CD8-positive, alpha-beta memory T cell (primary cell): ENCODE measurements at places on chromosomes 4 and X. TPM values are rescaled to one million over a fixed set of nuclear protein-coding genes. Genes with fewer than 3 reads are reported as not detected.

- H3K4me3 ChIP-seq: no peak overlapping the region
- no peaks in the 10 kb centered on the region for H3K36me3 ChIP-seq
- H3K4me1 ChIP-seq: no peaks in the 10 kb centered on the region
- H3K27ac ChIP-seq: no peak overlapping the region
Measured at GRCh38 chrX:114450911-114451310, 133.0 kb upstream of the HTR2C start.

Gene USP17L11
- not detected for total RNA-seq

DNA sequence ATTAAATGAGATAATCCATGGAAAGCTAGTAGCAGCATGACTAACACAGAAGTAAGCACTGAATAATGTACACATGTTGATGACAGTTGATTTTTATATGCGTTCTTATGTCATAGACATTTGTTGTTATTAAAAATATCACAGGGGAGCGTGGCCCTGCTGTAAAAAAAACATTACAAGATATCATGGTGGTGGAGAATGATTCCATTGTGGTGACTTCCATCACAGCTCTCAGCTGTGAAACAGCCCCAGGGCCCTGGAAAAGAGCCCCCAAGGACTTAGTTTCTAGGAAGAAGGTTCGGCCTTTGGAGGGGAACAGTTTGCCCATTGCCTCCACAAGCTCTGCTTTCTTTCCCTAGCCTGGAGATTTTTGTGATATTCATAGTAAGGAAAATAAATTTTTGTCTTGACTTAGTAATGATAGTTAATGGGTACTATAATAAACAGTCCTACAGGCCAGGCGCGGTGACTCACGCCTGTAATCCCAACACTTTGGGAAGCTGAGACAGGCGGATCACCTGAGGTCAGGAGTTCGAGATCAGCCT lies 49.9 kb downstream of the FAM114A1 start:
- no peaks in the 10 kb centered on the region for H3K36me3 ChIP-seq
- no peak overlapping the region for H3K4me3 ChIP-seq
- no peak for DNase-seq
- no peaks in the 10 kb centered on the region for H3K4me1 ChIP-seq
- no peak overlapping the region for H3K27ac ChIP-seq

Gene FRMD7
- not detected for total RNA-seq

Gene C1QTNF7
- total RNA-seq: not detected

Gene CXCL3
- total RNA-seq: not detected

Gene NHS
- total RNA-seq: 11.3 TPM

Gene SLC10A6
- not detected for total RNA-seq

DNA sequence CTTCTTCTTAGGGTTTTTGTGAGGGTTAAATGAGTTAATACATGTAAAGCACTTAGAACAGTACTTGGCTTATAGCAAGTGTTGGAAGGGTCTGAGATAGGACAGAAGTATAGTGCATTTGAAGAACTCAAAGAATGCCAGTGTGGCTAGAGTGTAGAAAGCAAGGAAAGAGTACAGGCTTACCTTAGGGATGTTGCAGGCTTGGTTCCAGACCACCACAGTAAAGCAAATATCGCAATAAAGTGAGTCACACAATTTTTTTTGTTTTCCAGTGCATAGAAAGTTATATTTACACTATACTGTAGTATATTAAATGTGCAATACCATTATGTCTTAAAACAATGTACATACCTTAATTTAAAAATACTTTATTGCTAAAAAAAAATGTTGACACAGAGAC lies 41.3 kb downstream of the KIF4A start:
- H3K27ac ChIP-seq: no peak overlapping the region
- no peak for DNase-seq
- no peaks in the 10 kb centered on the region for H3K27me3 ChIP-seq

Gene SHISA3
- total RNA-seq: 0.11 TPM

- no peaks in the 10 kb centered on the region for H3K4me1 ChIP-seq
- no peaks in the 10 kb centered on the region for H3K27me3 ChIP-seq
- H3K36me3 ChIP-seq: no peaks in the 10 kb centered on the region
- no peak for DNase-seq
- no peak overlapping the region for H3K27ac ChIP-seq
Measured at GRCh38 chrX:132412208-132412607, 76.6 kb downstream of the MBNL3 start.

Gene SETD7
- 15.2 TPM for total RNA-seq

Gene ZNF674
- total RNA-seq: 2.7 TPM

DNA sequence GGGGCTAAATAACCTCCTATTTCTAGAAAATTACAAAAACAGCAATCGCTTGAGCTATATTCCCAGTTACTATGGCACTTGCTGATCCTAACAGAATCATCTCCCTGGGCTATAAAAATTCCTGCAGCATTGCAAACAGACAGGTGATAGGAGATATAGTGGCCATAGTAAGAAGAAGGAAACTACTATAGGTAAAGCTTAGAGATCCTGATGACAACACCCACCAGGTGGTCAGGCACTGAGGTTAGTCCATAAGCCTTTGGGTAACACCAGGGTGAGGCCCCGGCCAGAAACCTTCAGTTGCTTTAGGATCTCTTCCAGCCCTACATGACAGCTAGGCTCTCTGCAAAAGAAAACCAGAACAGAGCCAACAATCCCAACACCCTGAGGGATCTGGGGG lies 197.9 kb upstream of the PPP1R2C start:
- peaks cover 5% of the 10 kb centered on the region for H3K4me1 ChIP-seq
- no peak for DNase-seq
- no peaks in the 10 kb centered on the region for H3K36me3 ChIP-seq
- H3K27ac ChIP-seq: no peak overlapping the region

DNA sequence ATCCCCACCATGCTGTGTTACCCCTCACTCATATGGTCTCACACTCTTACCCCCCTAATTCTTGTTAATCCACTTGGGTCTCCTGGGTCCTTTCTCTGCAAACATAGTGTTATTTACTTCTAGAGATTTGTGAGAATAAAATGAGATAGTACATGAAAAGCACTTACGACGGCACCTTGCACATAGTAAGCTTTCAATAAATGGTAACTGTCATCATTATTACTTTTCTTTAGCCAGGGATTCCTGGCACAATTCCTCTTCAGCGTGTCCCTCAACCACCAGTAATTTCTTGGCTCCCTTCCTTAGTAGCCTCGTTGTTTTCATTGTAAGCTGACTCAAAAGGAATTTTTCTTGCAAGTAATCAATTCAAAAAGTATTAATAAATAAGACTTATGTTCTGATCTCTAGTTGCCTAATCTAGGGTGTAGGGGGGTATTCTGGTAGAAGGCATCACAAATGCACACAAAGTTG lies 30.1 kb upstream of the RBMX start:
- no peaks in the 10 kb centered on the region for H3K27me3 ChIP-seq
- H3K27ac ChIP-seq: peak overlapping the region; percentile 68
- peak overlapping the region; percentile 65 for H3K4me3 ChIP-seq
- no peak for DNase-seq

GRCh38 chr4:2135083-2135482 lies 76.0 kb downstream of the NAT8L start:
- no peak overlapping the region for H3K4me3 ChIP-seq
- H3K27ac ChIP-seq: no peak overlapping the region
- H3K27me3 ChIP-seq: no peaks in the 10 kb centered on the region
- H3K36me3 ChIP-seq: no peaks in the 10 kb centered on the region
- peak; percentile 54 for DNase-seq

- H3K27me3 ChIP-seq: no peaks in the 10 kb centered on the region
- no peak overlapping the region for H3K27ac ChIP-seq
- H3K4me3 ChIP-seq: no peak overlapping the region
- H3K36me3 ChIP-seq: no peaks in the 10 kb centered on the region
- no peak for DNase-seq
- H3K4me1 ChIP-seq: no peaks in the 10 kb centered on the region
Measured at GRCh38 chr4:159604781-159605180, 501.9 kb downstream of the RAPGEF2 start.

Gene GNRHR
- not detected for total RNA-seq

Gene MAP9
- 10.9 TPM for total RNA-seq

GRCh38 chr4:73707918-73708577 lies 32.3 kb upstream of the CXCL8 start:
- H3K27me3 ChIP-seq: no peaks in the 10 kb centered on the region
- no peak for DNase-seq
- no peaks in the 10 kb centered on the region for H3K4me1 ChIP-seq
- no peak overlapping the region for H3K4me3 ChIP-seq

Gene PFKFB1
- total RNA-seq: 0.69 TPM

DNA sequence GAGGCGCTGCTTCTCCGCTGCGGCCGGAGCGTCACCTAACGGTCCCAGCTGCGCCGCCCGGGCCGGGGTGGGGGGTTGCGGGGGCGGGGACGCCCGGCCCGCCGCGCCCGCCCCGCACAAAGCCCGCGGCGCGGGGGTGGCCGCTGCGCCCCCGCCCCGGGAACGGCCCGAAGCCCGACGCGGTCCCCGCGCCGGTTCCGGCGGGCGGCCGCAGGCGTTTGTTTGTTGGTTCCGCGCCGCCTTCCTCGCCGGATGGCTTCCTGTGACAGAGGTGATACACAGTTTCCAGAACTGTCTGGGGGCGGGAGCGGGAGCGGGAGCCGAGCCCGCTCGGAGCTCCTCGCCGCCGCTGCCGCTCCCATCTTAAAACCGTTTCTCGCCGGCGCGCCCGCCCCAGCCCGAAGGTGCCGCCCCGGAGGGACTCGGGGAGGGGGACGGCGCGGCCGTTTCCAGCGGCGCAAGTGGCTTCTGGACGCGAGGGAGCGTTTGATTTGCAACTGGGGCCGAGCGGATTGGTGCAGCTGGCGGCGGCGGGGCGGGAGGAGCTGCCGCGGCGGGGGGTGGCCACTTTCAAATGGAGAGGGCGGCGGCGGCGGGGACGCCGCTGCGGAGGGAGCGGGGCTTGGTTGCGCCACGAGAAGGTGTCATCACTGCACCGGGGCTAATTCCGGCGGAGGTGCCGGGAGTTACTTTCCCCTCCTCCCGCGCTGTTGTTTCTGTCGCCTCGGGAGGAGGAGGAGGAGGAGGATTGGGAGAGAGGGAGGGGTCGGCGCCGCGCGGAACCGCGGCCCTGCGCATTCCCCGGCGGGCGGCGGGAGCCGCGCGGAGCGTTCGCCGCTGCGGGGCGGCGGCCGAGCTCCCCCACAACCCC lies 2.3 kb downstream of the JADE1 start:
- H3K27me3 ChIP-seq: no peaks in the 10 kb centered on the region
- DNase-seq: peak; percentile 72
- H3K4me1 ChIP-seq: peaks cover 33% of the 10 kb centered on the region
- H3K27ac ChIP-seq: peak overlapping the region; percentile 94
- no peaks in the 10 kb centered on the region for H3K36me3 ChIP-seq

Gene DDX53
- total RNA-seq: not detected

- no peak for DNase-seq
- no peaks in the 10 kb centered on the region for H3K36me3 ChIP-seq
- no peak overlapping the region for H3K4me3 ChIP-seq
- H3K27ac ChIP-seq: no peak overlapping the region
Measured at GRCh38 chrX:107970073-107970472, 12.1 kb downstream of the TEX13B start.

GRCh38 chrX:106862972-106863688 lies 40.0 kb downstream of the RIPPLY1 start:
- no peaks in the 10 kb centered on the region for H3K27me3 ChIP-seq
- H3K36me3 ChIP-seq: no peaks in the 10 kb centered on the region
- H3K27ac ChIP-seq: no peak overlapping the region
- no peaks in the 10 kb centered on the region for H3K4me1 ChIP-seq
- no peak for DNase-seq
- no peak overlapping the region for H3K4me3 ChIP-seq

DNA sequence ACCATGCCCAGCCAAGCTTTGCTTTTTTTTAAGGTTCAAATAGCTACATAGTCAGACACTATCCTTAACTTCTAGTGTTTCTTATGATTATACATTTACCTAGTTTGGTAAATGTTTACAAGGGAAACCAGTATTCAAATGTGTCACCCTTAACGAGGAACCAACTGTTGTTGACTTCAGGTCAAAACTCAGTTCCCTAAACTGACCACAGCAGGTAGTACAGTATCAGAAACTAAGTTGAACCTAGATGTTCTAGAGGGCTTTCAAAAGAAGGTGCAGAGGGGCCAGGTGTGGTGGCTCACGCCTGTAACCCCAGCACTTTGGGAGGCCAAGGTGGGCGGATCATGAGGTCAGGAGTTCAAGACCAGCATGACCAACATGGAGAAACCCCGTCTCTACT lies 11.3 kb downstream of the GPC4 start:
- no peaks in the 10 kb centered on the region for H3K27me3 ChIP-seq
- H3K27ac ChIP-seq: no peak overlapping the region
- H3K36me3 ChIP-seq: no peaks in the 10 kb centered on the region

DNA sequence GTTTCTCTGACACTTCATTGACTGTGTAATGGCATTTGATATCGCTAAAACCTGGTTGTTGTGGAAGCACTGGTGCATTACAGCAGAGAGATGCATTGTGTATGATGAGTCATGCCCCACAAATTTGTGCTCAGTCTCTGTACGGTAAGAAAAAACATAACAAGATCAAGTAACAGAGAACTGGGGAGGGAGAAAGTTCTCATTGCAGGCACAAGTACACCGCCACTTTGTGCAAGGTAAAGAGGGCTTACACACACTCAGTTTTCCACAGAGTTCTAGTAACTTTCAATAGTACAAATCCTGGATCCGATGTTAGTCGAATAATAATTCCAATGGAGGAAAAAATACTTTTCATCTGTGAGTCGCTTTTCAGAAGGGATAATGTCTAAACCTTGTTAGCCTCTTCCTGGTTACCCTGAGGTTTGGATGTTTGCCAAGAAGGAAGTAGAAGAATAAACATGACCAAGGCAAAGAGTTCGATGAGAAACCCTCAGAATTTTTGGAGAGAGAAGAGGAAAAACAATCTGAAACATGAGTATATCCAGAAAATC lies 512.5 kb upstream of the SLIT2 start:
- no peak overlapping the region for H3K27ac ChIP-seq
- DNase-seq: no peak
- H3K4me1 ChIP-seq: no peaks in the 10 kb centered on the region
- no peaks in the 10 kb centered on the region for H3K36me3 ChIP-seq

DNA sequence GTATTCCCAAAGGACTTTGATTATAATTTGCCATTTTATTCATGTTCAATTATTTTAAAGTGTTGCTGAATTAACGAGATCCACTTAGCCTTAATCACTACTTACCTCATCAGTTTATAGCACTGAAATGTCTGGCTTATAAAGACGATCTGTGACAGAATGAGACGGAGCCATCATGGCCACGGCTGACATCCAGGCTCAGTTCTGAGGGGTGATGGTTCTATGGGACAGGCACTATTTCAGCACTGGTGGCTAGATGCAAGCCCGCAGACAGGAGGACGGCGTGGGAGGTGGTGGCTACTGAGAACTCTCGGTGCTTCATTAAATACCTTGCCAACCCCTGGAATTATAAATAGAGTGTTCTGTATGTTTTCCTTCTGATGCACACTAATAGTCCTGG lies 1084.2 kb upstream of the TENM3 start:
- DNase-seq: no peak
- no peaks in the 10 kb centered on the region for H3K27me3 ChIP-seq
- no peak overlapping the region for H3K27ac ChIP-seq
- H3K4me3 ChIP-seq: no peak overlapping the region
- no peaks in the 10 kb centered on the region for H3K4me1 ChIP-seq

Gene EFHC2
- total RNA-seq: 0.20 TPM

- H3K36me3 ChIP-seq: no peaks in the 10 kb centered on the region
- no peaks in the 10 kb centered on the region for H3K4me1 ChIP-seq
- DNase-seq: no peak
Measured at GRCh38 chr4:85676050-85676425, 201.1 kb downstream of the ARHGAP24 start.
